ENCODE measurements at places on chromosomes 5 and 9.

- peak; percentile 64 for DNase-seq
Measured at GRCh38 chr5:125668884-125669283, 754.3 kb upstream of the GRAMD2B start.

GRCh38 chr5:9852671-9853070, 222.5 kb upstream of the TAS2R1 start:
- DNase-seq: peak; percentile 13

GRCh38 chr5:151051931-151052608, 28.8 kb downstream of the TNIP1 start:
- no peak for DNase-seq

- DNase-seq: no peak
Measured at GRCh38 chr9:24144796-24145195, 318.8 kb upstream of the ELAVL2 start.

GRCh38 chr5:176469296-176469695, 21.1 kb downstream of the FAF2 start:
- no peak for DNase-seq

Measured in stomach (tissue), 19 donors.